ENCODE measurements at places on chromosomes 6 and 20.

DNA sequence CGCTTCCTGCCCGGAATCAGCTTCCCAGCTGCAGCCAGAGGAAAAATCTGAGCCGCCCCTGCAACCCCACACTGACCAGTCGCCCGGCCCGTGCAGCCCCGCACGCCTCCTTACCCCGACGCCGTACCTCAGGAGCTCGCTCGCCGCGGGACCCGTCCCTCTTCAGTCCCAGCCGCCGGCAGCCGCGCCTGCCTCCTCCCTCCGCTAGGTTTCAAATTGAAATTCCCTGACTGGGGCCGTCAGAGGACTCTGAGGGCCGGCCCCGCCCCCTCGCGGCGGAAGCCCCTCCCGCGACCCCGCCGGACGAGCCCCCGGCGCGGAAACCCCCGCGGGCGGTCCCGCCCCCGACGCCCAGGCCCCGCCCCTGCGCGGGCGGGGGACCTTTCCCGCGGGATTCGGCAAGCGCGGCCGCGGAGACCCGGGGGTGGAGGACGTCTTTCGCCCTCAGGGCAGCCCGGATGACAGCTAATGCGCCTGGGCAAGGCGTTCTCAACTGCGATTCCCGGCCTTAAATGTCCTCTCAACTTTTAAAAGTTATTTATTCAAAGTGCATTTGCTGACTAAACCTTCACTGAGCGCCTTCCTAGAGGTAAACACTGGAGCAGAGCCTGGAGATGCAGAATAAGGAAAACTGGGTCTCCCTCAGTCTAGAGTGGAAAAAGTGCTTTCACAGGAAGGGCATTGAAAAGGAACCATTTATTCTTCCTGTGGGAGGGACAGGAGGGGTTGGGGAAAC, at the start of gene EPB41L2:
Gene EPB41L2, minus strand, starts transcription at position 218 of the 736 bp plus-strand sequence. CDS start 106,760 bp downstream, outside the sequence.
- DNase-seq = peak; percentile 92

DNA sequence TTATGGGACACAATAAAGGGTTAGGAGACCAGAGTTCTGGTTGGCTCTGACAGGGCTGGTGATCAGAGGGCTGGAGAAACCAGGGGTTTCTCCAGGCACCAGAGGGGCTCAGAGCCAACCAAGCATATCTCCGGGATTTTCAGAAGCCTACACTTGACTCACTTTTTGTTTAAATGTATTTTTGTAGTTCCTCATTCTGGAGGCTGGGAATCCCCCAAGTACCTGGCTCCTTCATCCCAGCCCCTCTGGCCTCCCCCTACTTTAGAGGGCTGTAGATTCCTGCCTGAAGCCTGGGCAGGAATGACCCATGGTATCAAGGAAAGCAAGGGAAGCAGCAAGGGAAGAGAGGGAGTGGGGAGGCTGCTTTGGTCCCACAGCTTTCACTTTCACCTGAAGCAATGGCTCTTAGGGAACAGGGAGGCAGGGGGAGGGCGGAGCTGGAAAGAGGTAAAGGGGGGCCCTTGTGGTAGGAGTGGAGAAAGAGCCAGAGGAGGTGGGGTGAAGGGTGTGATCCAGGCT, 973 bp downstream of the CD40 start:
- DNase-seq = no peak

DNA sequence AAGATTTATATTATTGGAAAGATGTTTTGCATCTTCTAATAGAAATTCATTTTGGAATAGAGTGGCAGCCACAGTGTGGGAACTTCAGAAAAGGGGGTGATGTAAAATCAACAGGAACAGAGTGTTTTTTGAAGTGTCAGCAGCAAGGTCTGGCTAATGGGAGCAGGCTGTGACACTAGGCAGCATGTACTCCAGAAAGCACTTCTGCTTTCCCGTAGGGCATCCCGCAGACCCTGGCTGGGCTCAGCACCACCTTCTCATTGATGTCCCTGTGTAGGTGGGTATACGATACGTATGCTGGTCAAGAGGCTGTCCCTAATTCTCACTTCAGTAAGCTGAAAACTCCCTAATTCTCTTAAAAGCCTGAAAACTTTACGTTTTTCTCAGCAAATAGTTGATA, 74.7 kb downstream of the EYA4 start:
- no peak for DNase-seq

GRCh38 chr6:38117281-38117680, 297.8 kb downstream of the ZFAND3 start:
- no peak for DNase-seq

All from transverse colon (tissue), 4 donors.